Central memory CD8-positive, alpha-beta T cell (primary cell): ENCODE measurements at places on chromosomes 4 and X.
A peak's percentile ranks its signal among the peaks of the same experiment; 100 is the strongest.

DNA sequence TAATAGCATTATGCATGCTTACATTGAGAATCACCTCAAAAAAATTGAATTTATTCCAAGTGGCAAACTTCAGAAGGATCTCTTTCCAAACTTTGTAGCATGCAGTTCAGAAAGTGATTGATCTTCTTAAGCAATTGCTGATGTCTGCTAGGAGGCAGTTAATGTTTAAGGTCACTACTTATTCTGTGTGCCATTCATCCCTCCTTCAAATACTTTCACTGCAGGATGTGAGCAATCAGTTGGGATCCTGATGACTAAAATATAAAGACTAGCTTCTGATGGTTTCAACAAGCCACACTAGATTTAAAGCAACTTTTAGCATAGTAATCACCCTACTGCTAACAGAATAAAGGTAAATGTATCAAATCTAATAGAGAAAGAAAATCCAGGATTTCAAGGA lies 414.1 kb downstream of the ADGRL3 start:
- H3K36me3 ChIP-seq = no peaks in the 10 kb centered on the region
- no peak overlapping the region for H3K27ac ChIP-seq
- DNase-seq = no peak

DNA sequence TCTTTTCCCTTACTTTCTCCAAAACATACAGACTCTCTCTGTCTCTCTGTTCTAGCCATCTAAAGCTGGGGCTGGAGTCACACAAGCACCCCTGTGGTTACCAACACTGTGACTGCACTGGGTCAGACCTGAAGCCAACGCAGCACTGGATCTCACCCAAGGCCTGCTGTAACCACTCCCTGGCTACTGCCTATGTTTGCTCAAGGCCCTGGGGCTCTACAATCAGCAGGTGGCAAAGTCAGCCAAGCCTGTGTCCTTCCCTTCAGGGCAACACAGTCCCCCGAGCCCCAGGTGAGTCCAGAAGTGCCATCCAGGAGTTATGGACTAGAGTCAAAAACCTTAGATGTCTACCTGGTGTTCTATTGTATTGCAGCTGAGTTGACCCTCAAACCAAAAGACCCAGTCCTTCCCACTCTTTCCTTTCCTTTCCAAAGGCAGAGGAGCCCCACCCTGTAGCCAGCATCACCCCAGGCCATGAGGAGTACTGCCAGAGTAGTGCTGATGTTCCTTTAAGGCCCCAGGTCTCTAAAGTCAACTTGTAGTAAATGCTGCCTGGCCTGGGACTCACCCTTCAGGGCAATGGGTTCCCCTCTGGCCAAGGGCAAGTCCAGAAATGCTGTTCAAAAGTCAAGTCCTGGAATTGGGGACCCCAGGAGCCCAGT lies 58.8 kb upstream of the RAP2C start:
- no peak overlapping the region for H3K27ac ChIP-seq
- no peaks in the 10 kb centered on the region for H3K36me3 ChIP-seq
- H3K27me3 ChIP-seq = no peaks in the 10 kb centered on the region

GRCh38 chr4:4524364-4524763 lies 17.5 kb downstream of the STX18 start:
- peaks cover 4% of the 10 kb centered on the region for H3K36me3 ChIP-seq
- H3K27me3 ChIP-seq = no peaks in the 10 kb centered on the region
- no peak for DNase-seq
- peak overlapping the region; percentile 29 for H3K4me3 ChIP-seq
- H3K27ac ChIP-seq = peak overlapping the region; percentile 78

DNA sequence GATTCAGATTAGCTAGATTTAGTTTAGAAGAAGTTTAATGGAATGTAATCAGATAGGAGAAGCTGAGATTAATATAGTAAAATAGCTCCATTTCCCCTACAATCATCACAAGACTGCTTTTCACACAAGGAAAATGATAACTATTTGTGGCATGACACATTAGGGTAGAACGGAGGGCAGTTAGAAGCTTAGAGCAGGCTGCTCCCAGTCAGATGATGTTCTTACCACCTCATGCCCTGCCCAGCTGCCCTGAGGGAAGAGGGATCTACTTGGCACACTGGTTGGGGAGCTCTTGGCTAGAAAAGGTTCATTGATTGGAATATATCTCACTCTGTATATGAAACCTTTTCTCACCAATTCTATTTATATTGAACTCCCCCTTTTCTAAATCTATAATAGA lies 180.7 kb upstream of the IL15 start:
- no peaks in the 10 kb centered on the region for H3K27me3 ChIP-seq
- H3K4me1 ChIP-seq = no peaks in the 10 kb centered on the region
- H3K36me3 ChIP-seq = no peaks in the 10 kb centered on the region
- DNase-seq = no peak

DNA sequence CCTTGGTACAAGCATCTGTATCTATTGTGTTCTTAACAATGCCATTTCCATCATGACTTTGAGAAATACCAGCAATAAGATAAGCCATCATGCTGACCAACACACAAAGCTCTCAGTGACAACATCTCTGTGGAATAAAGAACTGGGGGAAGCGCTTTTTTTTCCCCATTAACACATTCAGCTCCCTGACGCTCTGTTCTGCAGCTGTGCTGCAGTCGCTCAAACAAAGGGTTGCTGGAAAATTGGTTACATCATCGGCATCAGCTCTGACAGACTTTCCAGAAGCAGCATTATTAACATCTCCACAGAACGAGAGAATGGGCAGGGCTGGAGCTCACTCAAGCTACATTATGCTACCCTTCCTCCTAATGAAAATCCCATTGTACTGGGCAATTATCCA lies 39.9 kb downstream of the DCX start:
- no peaks in the 10 kb centered on the region for H3K27me3 ChIP-seq
- no peak overlapping the region for H3K4me3 ChIP-seq
- no peaks in the 10 kb centered on the region for H3K4me1 ChIP-seq
- no peak for DNase-seq
- no peaks in the 10 kb centered on the region for H3K36me3 ChIP-seq

DNA sequence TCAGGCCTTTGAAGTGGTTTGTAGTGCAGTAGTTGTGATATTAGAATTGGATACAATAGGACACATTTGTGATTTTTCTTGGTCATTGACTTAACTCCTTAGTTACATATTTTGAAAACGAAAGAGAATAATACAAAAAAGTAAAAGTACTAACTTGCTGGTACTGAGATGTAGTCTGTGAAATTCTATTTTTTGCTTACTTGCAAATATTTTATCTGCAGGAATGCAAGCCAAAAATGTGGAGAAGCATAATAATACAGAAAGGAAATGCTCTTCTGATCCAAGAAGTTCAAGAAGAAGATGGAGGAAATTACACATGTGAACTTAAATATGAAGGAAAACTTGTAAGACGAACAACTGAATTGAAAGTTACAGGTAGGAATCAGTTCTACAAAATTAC lies 46.7 kb upstream of the TEX13A start:
- no peak for DNase-seq
- H3K27me3 ChIP-seq = no peaks in the 10 kb centered on the region
- H3K36me3 ChIP-seq = no peaks in the 10 kb centered on the region
- H3K4me3 ChIP-seq = no peak overlapping the region
- no peak overlapping the region for H3K27ac ChIP-seq
- no peaks in the 10 kb centered on the region for H3K4me1 ChIP-seq

DNA sequence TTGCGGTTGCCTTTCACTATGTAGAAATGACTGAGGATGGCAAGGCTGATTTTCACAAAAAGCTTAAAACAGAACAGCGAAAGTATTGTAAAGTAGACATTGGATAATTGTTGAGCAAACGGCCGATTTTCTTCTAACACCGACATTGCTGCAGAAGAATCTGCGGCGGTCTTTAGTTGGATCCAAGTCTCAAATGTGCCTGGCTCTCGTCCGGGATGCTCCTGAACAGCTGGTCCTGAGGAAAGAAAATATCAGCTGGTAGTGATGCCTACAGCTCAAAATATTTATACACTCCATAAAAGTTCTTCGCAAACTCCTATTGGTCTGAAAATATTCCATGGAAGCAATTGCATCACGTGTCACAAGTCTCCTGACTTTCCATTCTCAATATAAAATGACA lies at the start of gene ASB5:
ASB5 (minus strand) TSS at position 260 of the 400 bp plus-strand sequence; CDS start at position 146, 114 bp downstream.
- no peak within 1 kb of the TSS for H3K4me3 ChIP-seq
- no peak for DNase-seq
- no peaks in the 10 kb centered on the region for H3K4me1 ChIP-seq

GRCh38 chrX:101462892-101463291 lies 22.4 kb upstream of the ARMCX4 start:
- no peaks in the 10 kb centered on the region for H3K4me1 ChIP-seq
- no peak overlapping the region for H3K4me3 ChIP-seq
- peaks cover 1% of the 10 kb centered on the region for H3K36me3 ChIP-seq

DNA sequence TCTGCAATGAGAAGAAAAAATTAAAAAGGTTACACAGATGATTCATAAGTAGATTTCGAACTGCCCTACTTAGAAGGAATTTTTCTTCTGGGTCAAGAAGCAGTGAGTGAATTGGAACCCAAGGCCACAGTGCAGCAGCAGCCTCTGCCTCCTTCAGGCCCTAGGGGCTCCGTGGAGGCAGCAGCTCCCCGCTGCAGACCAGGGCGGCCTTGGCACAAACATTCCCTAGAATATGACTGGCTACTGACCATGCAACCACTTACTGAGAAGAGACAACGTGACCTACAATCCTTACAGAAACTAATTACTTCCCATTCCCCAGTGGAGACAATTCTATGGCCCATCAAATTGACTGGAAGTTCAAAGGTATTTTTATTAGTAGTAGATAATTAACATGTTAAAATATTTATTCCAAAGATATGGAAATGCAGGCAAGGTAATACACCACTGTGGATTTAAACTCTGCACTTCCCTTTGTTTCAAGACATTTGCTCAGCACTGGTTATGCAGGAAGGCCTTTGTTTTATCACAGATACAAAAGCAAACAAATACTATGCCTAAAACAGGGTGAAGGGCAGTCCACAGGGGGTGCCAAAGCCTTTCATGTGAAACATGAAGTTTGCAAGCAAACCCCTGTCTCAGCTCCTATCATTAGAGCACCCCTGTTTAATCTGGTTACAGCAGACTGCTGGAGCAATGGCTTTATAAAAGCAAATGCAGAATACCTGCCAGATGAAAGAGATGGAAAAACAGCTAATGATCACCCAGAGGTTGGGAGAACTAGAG lies 59.2 kb downstream of the PCDH19 start:
- H3K4me1 ChIP-seq = no peaks in the 10 kb centered on the region
- H3K36me3 ChIP-seq = no peaks in the 10 kb centered on the region
- DNase-seq = no peak

DNA sequence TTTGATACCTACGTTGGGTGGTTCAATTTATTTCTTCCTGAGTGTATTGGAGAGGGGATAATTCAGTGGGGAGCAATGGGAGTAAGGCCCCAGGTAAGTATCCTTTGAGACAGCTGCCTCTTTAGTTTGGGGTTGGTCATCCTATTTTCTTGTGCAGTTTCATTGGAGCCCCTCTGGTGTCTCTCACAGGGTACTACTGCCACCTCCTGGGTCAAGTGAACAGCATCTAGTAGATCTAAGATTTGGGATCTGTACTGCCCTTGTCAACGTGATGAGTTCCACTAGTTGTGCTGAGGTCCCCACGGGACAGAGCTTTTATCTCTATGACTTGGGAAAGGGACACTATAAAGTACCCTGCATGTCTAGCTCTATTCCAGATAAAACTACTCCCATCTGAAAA lies 80.6 kb downstream of the PBDC1 start:
- H3K27ac ChIP-seq = no peak overlapping the region
- no peaks in the 10 kb centered on the region for H3K27me3 ChIP-seq
- no peak overlapping the region for H3K4me3 ChIP-seq
- no peaks in the 10 kb centered on the region for H3K4me1 ChIP-seq
- H3K36me3 ChIP-seq = no peaks in the 10 kb centered on the region
- DNase-seq = no peak

DNA sequence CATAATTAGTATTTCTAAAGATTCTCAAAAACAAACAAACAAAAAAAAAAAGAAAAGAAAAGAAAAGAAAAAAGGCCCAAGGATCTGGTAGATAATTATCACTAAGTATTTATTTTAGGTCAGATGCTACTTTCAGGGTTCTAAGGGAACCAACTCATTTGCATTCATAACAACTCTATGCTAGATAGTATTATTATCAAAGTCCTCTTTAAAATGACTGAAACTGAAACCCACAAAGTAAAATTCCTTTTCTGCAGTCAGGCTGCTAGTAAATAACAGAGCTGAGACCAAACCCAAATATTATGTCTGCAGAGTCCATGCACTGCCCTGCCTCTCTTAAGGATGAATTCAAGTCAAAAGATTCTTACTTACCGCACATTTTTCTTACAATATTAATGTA lies 38.3 kb upstream of the MAPK10 start:
- H3K27me3 ChIP-seq = no peaks in the 10 kb centered on the region
- no peak for DNase-seq
- no peaks in the 10 kb centered on the region for H3K4me1 ChIP-seq
- no peaks in the 10 kb centered on the region for H3K36me3 ChIP-seq

GRCh38 chr4:6884341-6884870 lies 25.2 kb upstream of the TBC1D14 start:
- H3K27me3 ChIP-seq = no peaks in the 10 kb centered on the region
- H3K27ac ChIP-seq = no peak overlapping the region
- H3K4me3 ChIP-seq = no peak overlapping the region
- H3K36me3 ChIP-seq = peaks cover 20% of the 10 kb centered on the region

DNA sequence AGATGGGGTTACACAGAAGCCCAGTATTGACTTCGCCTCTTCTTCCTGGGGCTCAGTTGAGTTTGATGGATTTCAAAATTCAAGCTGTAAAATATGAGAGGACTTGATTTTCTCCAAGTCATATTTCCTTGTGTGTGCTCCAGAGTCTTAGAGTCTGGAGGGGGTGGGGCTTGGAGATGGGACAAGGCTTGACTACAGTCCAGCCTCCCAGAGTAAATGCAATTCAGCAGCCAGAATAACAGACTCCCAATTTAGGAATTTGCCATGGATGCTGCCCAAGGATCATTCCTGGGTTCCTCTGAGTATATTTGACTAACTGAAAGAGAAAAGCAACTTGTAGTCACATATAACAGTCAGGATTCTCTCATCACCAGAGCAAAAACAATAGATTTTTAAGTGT lies 53.7 kb upstream of the RBPJ start:
- no peaks in the 10 kb centered on the region for H3K4me1 ChIP-seq
- no peaks in the 10 kb centered on the region for H3K36me3 ChIP-seq
- no peaks in the 10 kb centered on the region for H3K27me3 ChIP-seq
- DNase-seq = no peak
- H3K4me3 ChIP-seq = no peak overlapping the region

DNA sequence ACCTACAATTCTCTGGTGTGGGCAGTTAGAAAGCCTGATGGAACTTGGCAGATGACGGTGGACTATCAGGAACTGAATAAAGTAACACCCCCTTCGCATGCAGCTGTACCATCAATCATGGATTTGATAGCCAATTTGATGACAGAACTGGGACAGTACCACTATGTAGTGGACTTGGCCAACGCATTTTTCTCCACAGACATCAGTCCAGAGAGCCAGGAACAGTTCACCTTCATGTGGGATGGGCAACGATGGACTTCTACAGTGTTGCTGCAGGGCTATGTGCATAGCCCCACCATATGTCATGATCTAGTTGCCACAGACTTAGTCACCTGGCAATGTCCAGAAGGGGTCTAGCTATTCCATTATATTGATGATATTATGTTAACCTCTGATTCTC lies 54.5 kb upstream of the CCDC149 start:
- H3K4me3 ChIP-seq = no peak overlapping the region
- H3K27ac ChIP-seq = no peak overlapping the region
- no peaks in the 10 kb centered on the region for H3K4me1 ChIP-seq
- H3K36me3 ChIP-seq = no peaks in the 10 kb centered on the region

GRCh38 chrX:2159393-2159792 lies 341.4 kb downstream of the DHRSX start:
- H3K27ac ChIP-seq = no peak overlapping the region
- H3K27me3 ChIP-seq = peaks cover 9% of the 10 kb centered on the region
- peaks cover 2% of the 10 kb centered on the region for H3K36me3 ChIP-seq
- H3K4me1 ChIP-seq = no peaks in the 10 kb centered on the region
- no peak overlapping the region for H3K4me3 ChIP-seq
- DNase-seq = no peak
